ENCODE measurements at places on chromosomes 4 and X.

DNA sequence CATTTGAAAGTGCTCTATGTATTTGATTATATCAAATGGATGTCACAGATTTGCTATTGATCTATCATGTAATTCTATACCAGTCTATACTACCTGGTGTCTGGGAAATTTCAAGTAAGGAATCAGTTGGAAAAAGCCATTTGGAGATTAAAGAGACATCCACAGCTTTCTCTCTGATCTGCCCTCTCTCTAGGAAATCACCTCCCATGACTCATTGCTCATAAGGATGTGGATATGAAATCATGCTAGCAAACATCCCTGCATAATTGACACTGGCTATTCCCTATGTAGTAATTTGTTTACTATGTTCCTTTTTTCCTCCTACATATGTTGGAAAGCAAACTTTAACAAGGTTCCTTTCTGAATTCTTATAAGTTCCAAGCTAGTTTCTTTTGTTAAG lies 94.3 kb downstream of the TEX13A start:
- DNase-seq: no peak

DNA sequence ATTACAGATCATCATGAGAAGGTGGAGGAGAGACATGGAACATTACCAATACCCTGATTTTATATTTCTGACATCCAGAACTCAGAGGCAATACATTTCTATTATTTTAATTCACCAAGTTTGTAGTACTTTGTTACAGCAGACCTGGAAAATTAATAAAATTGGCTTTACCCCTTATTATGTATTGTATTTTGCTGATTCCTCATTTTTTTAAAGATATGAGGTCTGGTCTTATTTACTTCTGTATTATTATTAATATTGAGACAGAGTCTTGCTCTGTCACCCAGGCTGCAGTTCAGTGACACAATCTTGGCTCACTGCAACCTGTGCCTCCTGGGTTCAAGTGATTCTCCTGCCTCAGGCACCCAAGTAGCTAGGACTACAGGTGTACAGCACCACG lies 357.3 kb upstream of the TECRL start:
- DNase-seq: no peak

DNA sequence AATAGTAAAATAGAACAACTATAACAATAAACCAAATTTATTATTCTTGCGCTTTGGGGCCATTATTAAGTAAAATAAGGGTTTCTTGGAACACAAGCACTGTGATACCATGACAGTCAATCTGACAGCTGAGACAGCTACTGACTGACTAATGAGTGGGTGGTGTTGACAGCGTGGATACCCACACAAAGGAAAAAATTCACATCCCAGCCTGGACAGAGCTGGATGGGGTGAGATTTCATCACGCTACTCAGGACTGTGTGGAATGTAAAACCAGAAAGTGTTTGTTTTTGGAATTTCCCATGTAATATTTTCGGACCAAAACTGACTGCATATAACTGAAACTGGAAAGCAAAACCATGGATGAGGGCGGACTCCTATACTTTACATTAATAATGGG lies 48.8 kb downstream of the IGFBP7 start:
- DNase-seq: no peak

DNA sequence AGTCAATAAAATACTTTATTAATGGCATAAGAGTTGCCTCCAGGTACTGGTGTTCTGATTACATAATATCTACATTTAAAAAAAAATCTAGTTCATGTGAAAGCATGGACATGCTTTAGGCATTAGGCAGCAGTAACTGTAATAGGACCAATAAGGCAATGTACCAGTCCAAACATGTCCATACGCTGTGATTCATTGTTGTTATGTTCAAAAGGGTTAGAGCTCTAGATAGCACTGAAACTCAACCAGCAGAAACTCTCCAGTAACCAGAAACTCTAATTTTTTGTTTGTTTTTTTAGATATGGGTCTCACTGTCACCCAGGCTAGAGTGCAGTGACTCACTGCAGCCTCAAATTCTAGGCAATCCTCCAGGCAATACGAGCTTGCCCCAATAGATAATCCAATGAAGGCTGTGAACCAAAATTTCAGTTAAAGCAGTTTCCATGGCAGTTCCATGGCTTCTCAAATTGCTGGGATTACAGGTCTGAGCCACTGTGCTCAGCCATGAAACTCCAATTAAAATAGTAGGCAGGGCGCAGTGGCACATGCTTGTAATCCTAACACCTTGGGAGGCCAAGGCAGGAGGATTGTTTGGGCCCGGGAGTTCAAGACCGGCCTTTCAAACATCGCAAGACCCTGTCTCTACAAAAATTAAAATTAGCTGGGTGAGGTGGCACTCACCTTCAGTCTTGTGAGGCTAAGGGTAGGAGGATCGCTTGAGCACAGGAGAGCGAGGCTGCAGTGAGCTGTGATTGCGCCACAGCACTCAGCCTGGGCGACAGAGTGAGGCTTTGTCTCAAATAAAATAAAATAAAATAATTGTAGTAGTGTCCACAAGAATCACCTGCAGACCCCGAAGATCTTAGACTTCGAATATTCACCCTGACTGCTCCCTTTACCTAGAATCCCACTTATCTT lies 36.3 kb downstream of the MGARP start:
- DNase-seq: no peak

GRCh38 chr4:124757126-124757525 lies 44.6 kb upstream of the ANKRD50 start:
- no peak for DNase-seq

- DNase-seq: no peak
Measured at GRCh38 chr4:172088556-172088955, 275.4 kb downstream of the GALNTL6 start.

- no peak for DNase-seq
Measured at GRCh38 chr4:17817027-17817426, 6.2 kb downstream of the NCAPG start.

GRCh38 chrX:52139545-52139895 lies 45.2 kb upstream of the MAGED4 start:
- no peak for DNase-seq

- no peak for DNase-seq
Measured at GRCh38 chr4:30537456-30537855, 182.7 kb upstream of the PCDH7 start.

DNA sequence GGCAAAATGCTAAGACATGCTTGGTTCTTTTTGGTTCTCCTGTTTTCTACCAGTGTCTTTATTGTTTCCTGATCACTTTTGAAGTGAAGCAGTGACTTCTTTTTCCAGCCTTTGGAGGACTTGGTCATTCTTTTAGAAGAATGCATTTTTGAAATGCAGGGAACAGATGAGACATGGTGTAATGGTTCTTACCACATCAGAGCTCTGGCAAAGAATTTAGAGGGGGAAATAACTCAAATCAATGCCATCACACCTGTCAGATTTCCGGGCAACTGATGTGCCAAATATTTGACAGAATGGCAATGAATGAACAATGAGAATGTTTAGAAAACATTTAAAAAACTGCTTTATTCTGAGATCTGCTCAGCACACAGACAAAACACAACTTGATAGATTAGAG lies 519.6 kb downstream of the IQCM start:
- no peak for DNase-seq

- DNase-seq: no peak
Measured at GRCh38 chrX:110692866-110693265, 102.8 kb downstream of the CHRDL1 start.

DNA sequence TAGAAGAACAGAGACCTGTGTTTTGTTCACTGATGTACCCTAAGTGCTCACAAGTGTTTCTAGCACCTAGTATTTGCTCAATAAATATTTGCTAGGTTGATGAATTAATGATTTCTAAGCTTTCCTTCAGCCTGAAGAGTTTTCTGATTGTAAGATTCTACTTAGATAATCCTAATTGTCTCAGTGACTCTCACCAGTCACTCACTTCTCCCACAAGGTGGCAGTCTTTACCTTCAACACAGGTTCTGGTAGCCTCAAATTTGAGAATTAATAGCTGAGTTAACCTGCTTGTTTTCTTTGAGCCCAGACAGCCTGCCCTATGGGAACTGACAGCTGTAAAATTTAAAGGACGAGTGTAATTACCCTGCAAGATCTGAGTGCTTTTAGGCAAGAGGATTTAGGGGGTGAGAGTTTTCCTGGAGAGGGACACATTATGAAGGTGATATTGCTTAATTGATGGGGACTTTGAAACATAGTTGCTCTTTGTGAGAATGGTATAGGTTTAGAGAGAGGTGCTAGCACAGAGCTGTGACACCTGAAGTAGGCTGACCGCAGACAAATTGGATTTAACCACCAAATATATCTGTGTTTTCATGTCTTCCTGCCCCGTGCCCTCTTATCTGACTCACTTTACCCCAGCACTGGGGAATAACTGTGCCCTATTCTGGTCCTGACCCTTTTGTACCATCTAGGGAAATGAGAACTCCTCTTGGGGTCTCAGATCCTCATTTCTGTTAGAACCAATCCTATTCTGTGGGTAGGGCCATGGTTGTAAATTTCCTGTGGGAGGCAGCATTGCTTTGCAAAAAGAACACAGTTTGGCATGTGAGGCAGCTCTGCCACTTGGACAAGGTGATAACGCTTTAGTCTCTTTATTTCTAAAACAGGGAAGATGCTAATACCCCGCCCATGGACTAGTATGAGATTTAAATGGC lies 27.7 kb downstream of the CD38 start:
- no peak for DNase-seq

DNA sequence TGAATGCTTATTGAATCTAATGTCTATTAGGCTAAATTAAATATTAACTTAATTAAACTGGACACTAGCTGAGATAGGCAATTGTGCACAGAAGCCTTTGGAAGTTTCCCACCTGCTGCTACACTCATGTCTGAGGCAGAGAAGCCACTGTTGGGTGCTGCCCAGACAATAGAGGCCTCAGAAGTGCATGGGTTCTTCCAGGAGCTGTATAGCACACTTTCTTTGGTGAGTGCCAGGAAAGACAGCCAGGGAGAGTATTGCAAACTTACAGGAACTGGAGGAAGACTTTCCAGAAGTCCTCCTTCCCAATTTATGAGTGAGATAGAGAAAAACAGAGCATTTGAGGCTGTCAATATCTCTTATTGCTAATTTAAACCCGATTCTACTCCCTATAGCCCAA lies 89.9 kb downstream of the GPAT3 start:
- no peak for DNase-seq

GRCh38 chrX:154370300-154371016 lies 4.0 kb downstream of the FLNA start:
- DNase-seq: no peak

DNA sequence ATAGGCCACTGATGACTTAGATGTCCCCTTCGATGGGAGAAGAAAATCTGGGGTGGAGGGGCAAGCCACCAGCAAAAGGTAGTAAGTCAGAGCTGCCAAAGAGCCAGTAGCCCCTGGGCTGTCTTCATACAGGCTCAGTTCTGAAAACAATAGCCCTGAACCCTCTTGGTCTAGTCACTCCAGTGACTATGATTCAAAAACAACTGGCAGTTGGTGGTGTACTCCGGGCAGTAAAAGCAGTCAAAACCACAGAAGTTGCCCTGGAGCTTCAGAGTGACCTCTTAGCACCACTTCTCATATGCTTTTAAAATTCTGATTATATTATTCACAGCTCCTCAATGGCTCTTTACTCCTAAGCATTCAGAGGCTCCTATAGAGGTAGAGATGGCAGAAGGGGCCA lies 164.3 kb upstream of the MAMLD1 start:
- DNase-seq: no peak
